Activated naive CD8-positive, alpha-beta T cell treated with anti-CD3 and anti-CD28 coated beads, Interleukin-2, amount 50 U/mL, for 16 hours (primary cell): ENCODE measurements at places on chromosomes 12 and 14.

DNA sequence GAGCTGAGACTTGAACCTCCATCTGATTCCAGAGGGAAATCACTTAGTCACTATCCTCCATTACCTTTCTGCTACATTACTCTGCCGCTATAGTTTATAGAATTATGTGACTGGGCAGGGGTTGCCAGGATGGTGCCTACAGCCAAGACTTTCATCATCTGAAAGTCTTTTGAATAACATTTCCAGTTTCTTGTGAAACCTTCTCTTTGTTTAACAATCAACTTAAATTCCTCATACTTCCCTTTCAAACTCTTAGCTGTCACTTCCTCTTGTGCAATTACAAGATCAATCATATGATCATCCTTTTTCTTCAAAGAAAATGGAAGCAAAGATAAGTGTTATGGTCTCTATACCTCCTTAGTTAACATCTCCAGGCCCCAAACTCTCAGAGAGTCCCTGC lies 25.4 kb upstream of the PELI2 start:
- no peak for DNase-seq

GRCh38 chr14:27427796-27428195 lies 830.0 kb upstream of the NOVA1 start:
- no peak for DNase-seq

- DNase-seq = no peak
Measured at GRCh38 chr12:131901431-131902331, 7.3 kb downstream of the ULK1 start.

- no peak for DNase-seq
Measured at GRCh38 chr14:74913986-74914573, 9.0 kb downstream of the RPS6KL1 start.

- DNase-seq = no peak
Measured at GRCh38 chr12:118060301-118061010, 523 bp downstream of the WSB2 start.
